ENCODE measurements at places on chromosomes 3 and 15.

- no peak for DNase-seq
Measured at GRCh38 chr3:94331831-94332230, 269.0 kb downstream of the NSUN3 start.

GRCh38 chr15:77009646-77010311 is 14.9 kb downstream of the PSTPIP1 start:
- no peak for DNase-seq

DNA sequence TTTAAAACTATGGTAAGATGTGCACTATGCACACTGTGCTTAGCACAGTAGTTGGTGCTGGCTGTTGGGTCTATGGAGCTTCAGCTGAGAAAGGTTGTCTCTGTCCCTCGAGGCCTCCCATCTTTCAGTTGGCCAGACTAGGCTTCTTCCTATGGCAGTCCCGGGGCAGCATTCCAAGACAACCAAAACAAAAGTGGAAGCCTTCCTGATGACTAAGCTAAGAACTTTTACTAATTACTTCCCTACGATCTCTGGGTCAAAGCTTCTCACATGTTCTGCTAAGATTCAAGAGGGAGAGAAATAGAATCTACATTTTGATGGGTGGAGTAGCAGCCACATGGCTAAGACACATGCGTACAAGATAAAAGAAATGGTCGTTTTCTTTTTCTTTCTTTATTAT is 342.8 kb downstream of the TUSC7 start:
- DNase-seq = no peak

DNA sequence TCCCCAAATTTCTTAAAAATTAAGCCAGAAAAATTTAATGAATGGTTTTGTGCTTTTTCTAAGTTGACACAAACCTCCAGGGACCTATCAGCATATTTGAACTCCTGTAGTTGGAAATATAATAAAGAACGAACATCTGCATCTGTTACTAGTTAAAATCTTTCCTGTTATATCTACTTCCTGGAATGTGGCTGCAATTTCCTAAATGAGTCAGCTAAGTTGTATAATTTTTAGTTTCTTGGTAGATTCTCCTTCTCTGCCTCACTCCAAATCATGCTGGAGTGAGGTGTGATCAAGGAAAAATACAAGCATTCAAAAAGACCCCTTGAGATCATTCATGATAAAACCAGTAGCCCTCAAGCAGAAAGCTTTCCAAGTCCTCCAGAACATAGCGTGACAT is 106.2 kb upstream of the MCTP2 start:
- no peak for DNase-seq

DNA sequence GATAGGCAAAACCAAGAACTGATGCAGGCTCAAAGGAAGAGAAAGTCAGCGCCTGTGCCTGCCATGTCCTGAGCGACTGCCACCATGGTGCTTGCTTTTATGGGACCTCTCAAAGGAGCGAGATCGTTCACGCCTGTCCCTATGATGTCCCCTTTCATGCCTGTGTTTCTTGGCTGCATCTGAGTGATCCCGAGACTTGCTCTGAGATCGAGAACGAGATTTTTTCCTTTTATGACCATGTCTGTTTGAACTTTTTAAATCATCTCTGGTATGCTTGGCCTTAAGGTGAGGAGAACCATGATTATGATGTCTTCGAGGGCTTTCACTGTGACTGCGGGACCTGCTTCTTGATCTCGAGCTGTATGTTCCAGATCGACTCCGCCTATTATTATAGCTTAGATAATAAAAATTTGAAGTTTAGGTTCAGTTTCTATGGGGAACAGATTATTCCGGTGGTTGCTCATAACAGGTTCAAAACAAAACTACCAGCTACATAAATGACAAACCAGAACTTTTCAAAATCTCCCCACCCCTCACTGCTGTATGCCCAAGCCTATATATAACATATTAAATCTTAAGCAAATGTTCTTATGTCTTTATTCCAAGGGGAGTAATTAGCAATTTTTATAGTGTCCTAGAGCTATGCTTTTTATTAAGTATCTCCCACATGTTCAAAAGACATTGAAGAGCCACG is 11.6 kb downstream of the CCNL1 start:
- no peak for DNase-seq

DNA sequence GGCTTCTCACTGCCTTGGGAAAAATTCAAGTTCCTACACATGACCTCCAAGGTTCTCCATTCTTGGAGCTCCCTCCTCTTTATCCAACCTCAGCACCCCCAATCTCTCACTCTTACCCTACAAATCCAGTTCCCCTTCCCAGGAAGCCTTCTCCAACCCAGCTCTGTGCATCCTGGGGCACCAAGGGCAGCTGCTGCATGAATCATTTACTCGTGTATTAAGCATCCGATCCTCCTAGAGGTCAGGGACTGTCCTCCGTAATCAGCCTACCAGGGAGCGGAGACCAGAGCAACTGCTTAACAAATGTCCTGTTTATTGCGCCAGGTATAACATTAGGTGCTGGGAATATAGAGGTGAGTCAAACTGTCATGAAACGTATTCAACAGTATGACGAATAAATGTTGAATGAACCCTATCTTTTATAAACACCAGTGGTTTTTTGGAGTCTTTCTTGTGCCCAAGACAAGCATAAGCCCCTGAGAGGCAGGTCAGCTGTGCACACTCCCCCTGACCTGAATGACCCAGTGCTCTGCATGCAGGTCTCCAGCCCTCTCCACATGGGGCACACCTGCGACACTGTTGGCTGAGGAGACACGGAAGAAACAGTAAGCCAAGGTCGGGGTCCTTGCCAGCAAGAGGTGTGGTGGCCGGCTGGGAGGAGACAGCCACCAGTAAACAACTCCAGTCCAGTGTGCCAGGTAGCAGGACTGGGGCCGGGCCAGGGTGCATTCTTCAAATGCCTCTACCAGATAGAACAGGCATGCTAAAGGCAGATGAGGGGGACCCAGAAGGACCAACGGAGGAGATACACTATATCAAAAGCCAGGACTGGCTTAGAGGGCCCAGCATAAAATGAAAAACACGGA is 27.6 kb downstream of the ANP32A start:
- DNase-seq = no peak

DNA sequence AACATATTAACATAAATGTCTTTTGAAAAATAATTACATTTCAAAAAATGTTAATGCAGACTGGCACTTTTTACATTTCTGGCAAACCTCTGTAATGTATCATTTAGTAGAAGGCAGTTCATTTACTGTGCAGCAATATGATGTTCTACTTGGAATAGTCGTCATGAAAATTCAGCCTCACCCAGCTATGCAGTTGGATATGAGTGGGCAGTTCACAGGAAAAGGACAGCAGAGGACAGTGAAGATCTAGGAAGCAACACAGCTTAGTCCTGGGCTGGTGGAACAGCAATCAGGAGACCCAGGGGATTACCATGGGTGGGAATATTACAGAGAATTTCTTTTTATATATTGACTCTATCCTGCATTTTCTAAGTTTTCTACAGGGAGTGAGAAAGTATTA is 63.6 kb downstream of the ANO10 start:
- no peak for DNase-seq

DNA sequence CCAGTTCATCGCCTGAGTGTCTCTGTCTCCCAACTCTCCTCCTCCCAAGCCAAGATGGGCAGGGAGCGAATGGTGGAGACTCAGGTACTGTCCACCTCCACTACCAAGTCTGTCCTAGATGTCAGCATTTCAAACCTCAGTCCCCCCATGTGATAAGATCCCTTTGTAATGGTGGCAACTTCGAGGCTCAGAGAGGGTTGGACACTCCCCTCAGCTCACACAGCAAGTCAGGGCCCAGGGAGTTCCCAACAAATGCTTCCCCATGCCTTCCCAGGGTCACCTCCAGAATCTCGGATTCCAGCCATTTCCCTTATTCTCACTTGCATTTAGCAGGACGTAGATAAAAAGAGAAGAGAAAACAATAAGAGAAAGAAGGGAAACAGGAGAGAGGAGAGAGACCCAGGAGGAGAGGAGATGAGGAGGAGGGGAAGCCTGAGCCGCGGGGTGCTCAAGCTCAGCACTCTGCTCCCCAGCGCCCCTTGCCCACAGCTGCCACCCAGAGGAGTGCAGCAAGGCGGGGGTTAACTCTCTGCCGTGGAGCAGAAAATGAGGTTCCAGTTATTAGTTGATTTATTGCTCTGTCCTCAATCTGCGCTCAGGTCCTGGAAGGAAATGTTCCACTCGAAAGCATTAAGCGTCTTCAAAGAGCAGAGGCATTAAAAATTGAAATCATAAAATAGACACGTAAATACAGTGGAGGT is 84.1 kb upstream of the LINGO1 start:
- DNase-seq = no peak

DNA sequence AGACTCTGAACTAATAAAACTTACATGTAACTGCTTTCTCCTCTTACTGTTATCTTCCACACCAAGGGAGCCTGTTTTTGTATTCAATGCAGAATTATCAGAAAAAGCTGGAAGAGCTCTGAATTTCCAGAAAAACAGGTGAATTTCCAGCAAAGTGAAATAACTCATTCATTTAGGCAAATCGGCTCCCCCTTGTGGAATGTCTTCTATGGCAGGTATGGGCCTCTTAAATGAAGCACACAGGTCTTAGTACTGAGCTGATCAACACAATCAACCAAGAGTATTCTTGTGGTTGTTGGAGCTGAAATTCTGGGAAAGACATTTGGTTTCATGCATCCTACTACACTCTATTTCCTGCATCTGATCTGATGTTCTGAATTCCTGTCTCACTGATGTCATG is 31.0 kb upstream of the PTPRG start:
- no peak for DNase-seq

DNA sequence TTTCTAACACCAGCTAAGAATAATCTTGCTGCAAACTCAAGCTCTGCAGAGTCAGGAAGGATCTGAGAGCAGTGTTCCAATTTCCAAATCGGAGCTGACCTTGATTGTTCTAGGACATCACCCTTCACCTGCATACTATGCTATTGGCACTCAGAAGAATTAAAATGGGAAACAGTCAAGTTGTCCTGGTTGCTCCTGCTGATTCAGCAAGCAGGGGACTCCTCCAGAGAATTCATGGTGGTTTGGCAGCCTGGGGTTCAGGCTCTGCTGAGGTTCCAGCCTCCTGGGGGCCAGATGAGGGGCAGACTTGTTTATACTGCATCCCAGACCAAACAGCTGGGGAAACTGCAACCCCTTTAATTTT is 213.7 kb upstream of the ADAMTS9 start:
- no peak for DNase-seq

DNA sequence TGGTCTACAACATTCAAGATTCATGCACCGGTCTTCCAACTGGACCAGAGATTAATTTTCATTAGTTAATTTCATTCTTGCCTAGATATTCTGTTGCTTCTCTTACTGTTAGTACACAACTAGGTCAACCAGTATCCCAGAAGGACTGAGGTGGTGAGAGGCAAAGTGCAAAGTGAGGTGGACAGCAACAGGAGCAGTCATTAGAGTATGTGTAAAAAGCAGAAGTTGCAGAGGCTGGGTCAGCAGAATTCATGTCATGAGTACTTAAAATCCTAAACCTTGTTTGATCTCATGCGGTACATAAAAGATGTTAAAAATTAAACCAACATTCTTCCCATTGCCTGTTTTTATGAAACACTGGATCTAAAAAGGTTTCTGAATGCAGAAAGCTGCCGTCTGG is 46.7 kb downstream of the PARP14 start:
- DNase-seq = no peak

DNA sequence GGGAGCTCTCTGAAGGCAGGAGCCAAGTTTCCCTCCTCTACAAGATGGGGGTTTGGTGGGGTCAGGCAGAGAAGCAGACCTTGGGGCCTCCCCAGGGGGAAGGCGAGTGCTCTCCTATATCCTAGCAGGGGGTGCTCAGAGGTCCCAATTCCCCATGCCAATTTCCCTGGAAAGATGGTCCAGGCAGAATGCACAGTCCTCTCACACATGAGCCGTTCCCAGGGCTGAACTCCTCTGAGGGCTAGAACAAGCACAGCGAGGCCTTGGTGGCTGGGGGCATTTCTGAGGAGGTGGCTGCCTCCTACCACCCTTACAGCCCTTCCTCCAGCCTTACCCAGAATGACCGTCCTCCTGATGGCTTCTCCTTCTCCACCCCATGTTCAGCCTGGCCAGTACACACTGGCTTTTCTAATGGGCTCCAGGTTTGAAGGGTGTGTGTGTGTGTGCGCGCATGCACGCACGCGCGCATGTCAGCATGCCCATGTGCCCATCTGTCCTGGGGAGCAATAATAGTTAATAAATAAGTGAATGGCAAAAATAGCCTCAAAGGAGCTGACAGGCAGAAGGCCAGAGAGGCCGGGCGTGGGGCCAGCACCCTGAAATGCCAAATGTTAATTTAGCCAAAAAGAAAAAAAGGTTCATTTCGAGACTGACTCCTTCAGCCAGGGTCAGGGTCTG is 24.4 kb downstream of the ADCY5 start:
- no peak for DNase-seq

DNA sequence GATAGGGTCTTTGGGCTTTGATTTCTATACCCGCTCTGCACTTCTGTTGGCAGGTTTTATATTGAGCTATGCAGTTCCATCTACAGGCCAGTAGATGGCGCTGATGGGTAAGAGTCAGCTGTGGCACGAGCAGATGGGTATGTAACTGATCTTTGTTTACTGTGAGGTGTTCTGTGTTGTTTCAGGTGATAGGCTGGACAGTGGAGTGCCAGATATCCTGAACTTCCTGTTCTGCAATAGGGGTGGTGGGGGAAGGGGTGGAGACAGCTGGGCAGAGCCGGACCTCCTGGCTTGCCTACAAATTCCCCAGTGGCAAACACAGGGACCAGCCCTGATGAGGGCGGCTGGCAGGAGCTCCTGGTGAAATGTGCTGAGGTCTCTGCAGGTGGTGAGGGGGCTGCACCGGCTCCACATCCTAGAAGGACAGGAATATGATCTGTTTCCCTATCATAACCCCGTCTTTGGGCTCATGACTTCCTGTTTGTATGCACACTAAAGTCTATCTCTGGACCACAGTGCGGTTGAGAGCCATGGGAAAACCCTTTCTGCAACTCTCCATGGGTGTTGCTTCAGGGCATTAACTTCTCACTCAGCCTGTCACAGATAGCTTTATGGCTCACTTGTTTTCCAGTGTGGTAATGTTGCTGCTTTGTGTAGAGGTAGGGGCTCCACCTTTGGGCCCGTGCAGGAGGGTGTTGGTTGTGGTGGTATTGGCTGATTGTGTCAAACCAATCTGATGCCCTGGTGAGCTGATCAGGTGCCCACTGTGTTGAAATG is 13.4 kb upstream of the FAM98B start:
- DNase-seq = peak; percentile 66

DNA sequence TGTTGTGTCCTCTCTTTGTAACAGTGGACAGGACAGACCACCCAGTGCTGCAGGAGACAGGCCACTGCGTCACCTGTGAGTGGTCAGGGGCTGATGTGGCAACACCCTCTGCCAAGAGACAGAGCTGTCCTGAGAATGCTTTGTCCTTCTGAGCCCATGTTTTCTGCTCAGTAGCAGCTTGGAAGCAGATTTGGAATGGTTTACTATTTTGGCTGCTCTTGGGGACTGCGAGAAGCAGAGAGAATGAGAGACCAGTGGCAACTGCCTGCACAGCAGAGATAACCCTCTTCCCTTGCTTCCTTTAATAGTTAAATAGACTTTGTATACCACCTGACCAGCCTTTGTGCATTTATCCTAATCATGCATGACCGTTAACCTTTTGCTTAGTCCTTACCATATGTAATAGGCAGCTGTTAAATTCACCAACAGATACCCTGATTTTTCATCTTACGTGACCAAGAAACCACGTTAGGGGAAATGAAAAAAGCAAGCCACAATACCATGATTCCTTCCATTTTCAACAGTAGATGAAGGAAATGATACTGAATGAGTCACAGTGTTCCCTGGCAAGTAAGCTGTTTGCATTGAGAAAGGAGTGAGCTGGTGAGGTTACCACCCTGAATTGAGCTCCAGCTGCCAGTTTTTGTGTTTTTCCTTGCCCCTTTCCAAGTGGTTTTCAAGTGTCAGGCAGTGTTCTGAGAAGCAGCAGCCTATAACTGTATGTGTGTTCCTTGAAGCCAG is 35.5 kb downstream of the B3GALNT1 start:
- DNase-seq = no peak
